Endothelial cell of umbilical vein (primary cell): ENCODE measurements at places on chromosomes 13 and 19.

- H3K27ac ChIP-seq: peak overlapping the region; percentile 28
- H3K36me3 ChIP-seq: no peaks in the 10 kb centered on the region
- H3K4me3 ChIP-seq: no peak overlapping the region
- peak; percentile 86 for DNase-seq
- H3K27me3 ChIP-seq: no peaks in the 10 kb centered on the region
- peaks cover 18% of the 10 kb centered on the region for H3K4me1 ChIP-seq
Observed at GRCh38 chr13:45219938-45220375, 19.1 kb upstream of the KCTD4 start.

GRCh38 chr13:113768018-113768905 is 9.2 kb downstream of the TMEM255B start:
- H3K27ac ChIP-seq: no peak overlapping the region
- H3K27me3 ChIP-seq: no peaks in the 10 kb centered on the region
- H3K36me3 ChIP-seq: peaks cover 43% of the 10 kb centered on the region
- H3K4me1 ChIP-seq: peaks cover 22% of the 10 kb centered on the region
- DNase-seq: no peak

DNA sequence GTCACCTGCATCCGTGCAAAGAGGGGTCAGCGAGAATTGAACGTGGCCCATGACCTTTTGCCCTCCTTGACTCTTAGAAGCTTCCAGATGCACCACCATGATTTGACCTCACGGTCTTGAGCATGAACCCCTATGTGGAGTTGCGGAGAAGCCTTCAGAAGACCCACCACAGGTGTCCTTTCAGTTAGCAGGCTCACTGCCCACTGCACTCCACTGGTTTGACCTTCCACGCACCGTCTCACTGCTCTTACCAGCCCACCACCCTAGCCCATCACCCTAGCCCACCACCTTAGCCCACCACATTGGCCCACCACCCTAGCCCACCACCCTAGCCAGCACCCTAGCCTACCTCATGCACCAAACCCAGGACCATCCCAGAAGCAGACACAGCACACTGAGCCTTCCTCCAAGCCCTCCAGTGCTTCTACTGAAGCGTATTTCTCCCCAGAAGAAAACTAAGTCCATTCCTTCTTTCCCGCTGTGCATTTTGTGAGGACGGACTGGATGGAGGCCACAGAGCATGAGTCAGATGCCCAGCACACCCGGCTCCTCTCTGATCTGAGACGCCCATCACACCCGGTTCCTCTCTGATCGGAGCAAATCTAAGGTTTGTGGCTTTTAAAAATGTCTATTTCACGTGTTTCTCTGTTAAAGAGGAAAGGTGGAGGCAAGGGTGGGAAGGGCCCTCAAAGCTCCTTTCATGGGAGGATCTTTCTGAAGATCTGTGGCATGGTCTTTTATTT is 45.8 kb downstream of the SOX1 start:
- no peak for DNase-seq
- H3K4me1 ChIP-seq: no peaks in the 10 kb centered on the region
- no peaks in the 10 kb centered on the region for H3K27me3 ChIP-seq
- no peak overlapping the region for H3K27ac ChIP-seq
- H3K36me3 ChIP-seq: no peaks in the 10 kb centered on the region

DNA sequence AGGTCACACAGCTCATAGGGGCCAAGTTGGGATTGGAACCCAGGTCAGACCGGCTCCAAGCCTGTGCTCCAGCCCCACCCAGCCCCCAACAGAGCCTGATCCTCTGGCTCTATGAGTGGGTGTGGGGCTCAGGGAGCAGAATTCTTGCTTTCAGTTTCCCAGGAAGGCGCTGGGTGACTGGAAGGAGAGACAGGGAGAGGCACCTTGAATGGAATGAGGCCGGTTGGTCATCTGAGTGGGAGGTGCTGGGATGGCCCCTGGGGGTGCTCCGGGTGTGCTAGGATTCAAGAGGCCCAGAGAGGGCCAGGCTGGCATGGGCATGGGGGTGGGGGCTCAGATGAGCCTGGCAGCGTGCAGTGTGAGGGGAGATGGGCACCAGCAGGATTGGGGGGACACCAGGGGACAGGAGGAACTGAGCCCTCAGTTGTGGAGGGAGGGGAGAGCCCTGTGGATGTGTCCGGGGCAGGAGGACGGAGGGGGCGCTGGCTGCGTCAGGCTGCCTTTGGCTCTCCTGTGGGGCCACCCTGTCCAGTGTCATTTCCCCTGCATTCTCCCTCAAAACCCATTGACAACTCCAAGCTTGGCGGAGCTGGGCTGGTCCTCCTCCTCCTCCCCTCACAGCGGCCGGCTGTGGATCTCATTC is 31.2 kb upstream of the ANKRD10 start:
- DNase-seq: no peak
- no peaks in the 10 kb centered on the region for H3K36me3 ChIP-seq
- H3K4me1 ChIP-seq: peaks cover 18% of the 10 kb centered on the region
- no peak overlapping the region for H3K27ac ChIP-seq
